Activated naive CD4-positive, alpha-beta T cell (primary cell): ENCODE measurements at places on chromosomes 4 and X.

DNA sequence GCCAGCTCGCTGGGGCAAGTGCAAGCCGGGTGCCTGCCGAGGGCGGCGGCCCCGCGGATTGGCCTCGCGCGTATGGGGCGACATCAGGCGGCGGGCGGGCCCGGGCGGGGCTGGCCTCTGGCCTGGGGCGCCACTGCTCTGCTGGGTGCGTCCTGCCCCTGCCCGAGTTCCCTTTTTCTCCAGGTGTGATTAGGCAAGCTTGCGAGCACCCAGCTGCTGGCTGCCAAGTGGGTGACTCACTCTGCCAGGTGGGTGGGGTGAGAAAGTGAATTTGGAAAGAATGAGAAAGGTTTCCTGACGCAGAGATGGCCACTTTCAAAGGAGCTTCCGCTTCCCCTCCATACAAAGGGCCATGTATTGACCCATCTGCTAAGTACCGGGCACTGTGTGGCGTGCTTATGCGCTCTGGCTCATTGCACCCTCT, 32.5 kb downstream of the FGFBP1 start:
- DNase-seq: no peak

- no peak for DNase-seq
Observed at GRCh38 chr4:24417206-24417605, 167.1 kb downstream of the DHX15 start.

DNA sequence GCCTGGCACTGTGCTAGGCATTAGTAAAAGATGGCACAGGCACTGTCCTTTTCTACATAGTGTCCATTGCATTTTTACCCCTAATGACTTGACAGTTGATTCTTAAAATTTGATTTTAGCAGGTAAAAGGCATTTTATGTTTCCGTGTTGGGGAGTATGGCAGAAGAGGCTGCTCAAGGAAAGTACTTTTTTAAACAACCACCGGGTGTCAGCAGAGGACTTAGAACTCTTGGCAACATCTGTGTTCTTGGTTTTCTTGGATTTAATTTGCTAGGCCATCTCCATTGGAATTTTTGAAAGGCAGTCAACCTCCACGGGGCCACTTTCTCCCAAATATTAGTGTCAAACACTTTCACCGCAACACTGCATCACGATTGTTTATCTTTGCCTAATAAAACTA, 102.9 kb downstream of the TSPAN7 start:
- no peak for DNase-seq

DNA sequence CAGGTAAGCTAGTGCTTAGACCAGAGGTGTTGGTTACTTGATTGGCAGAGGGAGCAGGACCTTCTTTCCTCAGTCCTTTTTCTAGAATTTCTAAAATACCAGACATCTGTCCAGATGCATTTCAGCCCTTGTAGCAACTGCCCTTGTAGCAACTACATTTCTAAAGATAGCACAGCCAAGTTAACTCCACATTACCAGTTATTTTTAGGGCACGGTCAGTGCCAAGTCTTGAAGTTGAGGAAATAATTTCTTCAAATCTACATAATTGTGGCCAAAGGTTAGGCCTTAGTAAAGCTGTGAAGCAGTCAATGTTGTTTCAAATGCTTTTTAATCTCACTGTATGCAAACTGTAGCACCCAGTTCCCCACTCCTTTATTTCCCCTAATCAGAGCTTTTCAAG, 62.9 kb downstream of the MID1IP1 start:
- no peak for DNase-seq

DNA sequence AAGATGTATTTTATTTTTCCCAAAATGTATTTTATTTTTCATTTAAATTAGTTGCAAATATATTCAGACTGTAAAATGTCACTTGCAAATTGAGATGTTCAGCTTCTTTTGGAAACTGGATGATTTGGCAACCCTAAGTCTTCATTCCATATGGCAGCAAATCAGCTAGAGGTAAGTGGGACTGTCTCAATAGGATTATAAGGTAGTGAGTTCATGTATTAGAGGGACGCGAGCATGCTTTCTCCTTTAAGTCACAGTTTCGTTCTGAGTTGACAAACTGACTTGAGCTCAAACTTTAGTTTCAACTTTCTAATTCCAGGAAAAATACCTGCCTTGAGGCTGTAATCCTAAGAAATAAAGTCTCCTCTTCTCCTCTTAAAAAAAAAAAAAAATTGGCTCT, 44.2 kb upstream of the TMEM131L start:
- no peak for DNase-seq

DNA sequence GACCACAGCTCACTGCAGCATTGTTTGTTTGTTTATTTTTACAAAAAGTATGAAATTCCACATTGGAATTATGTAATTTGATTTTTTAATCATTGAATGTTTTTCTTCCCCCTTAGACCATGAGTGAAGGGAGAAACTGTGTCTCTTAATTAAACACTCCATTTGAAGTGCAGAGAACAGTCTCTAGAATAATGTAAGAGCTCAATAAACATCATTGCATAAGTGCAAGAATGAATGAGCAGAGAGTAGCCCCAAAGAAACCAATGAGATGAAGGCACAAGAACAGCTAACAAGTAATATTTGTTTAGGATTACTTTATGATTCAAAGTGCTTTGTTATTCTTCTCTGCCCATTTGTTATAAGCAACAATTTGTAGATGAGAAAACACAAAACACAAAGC, 921.3 kb upstream of the LCORL start:
- no peak for DNase-seq

DNA sequence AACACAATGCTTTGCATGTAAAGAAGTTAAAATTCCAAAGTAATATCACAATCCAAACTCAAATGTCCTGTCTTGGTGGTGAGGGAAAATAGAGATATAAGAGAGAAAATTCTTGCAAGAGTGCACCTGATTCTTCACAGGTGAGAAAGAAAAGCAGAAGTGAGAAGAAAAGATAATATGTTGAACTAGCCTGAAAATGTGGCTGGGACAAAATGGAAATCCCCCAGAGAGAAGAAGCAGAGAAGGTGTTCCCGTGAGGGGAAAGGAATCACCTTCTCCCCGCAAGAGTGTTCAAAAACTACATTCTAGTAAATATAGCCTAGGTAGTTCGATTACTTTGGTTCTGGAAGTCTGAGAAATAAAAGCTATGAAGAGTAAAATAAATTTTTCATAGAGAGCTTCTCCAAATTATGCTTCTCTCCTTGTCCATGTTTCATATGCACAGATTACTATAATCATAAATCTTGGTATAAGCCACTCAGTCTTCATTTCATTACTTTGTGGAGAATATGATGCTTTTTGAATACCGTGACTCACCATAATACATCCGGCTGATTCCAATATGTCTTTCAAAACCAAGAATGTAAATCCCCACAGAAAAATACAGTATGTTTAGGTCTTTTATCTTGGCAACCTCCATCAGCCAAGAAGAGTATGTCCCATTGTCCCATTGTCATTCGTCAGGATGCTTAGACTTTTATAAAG, 63.1 kb downstream of the COX18 start:
- no peak for DNase-seq

DNA sequence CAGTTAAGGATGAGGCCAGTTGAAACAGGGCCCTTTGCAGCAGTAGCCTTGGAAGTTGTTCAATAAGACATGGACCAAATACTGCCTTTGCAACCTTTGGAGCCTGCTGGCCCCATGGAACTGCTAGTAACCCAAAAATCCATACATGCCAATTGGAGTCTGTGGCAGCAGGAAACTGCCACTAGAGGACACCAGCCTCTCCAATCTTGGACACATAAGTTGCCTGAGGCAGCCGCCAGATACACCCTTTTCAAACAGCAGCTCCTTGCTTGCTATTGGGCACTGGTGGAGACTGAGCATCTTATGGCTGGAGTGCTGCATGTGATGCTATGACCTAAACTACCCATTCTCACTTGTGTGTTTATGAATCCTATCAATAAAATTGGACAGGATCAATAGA, 14.8 kb upstream of the LAP3 start:
- DNase-seq: no peak
